Stimulated activated CD8-positive, alpha-beta memory T cell treated with anti-CD3 and anti-CD28 coated beads, Interleukin-7, amount 100 ng/mL, for 4 hours (primary cell): ENCODE measurements at places on chromosomes 5 and 9.

- no peak for DNase-seq
Observed at GRCh38 chr5:17069995-17070511, 134.0 kb upstream of the MYO10 start.

GRCh38 chr5:122078116-122079110, at the start of gene LOX:
LOX (minus strand) TSS chr5:122078259; CDS start chr5:122077985, 274 bp downstream.
- DNase-seq: no peak

- DNase-seq: no peak
Observed at GRCh38 chr5:166340039-166340438, 1951.4 kb upstream of the WWC1 start.

DNA sequence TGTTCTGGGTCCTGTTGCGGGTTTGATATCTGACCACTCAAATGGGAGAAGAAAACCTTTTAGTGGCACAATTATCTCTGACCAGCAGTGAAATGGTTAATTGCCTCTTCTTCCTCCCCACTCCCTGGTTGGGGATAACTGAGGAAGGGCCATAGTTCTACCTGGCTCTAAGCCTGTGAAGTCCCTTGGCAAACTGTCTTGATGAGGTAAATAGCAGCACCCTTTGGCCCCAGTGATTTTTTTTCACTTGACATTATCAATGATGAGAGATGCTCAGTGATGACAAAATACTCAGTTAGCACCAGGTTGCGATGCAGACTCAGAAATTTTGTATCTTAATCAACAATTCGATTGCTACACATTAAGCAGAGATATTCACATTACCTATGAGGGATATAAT, 515.7 kb downstream of the PSAT1 start:
- no peak for DNase-seq

GRCh38 chr5:129499208-129499852, 39.2 kb downstream of the ADAMTS19 start:
- no peak for DNase-seq

GRCh38 chr9:127382541-127382940, 14.4 kb upstream of the SLC2A8 start:
- no peak for DNase-seq

DNA sequence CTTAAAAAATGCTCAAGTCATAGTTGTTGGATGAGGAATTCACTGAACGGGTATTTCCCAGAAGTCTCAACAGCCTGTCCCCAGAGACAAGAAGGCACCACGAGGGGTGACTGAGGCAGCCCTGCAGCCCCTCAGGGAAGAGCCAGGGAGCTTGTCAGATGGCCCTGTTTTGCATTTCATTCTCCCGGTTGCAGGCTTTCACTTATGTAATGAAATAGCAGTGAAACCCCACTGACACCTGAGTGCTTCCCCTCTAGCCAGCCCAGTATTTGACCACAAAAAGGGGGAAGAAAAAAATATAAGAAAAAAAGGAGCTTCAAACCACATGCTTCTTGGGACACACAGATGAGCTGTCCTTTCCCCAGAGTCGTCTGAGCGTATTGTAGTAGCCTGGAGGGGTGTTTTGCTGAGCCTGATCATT, 75.3 kb upstream of the IL12B start:
- no peak for DNase-seq

DNA sequence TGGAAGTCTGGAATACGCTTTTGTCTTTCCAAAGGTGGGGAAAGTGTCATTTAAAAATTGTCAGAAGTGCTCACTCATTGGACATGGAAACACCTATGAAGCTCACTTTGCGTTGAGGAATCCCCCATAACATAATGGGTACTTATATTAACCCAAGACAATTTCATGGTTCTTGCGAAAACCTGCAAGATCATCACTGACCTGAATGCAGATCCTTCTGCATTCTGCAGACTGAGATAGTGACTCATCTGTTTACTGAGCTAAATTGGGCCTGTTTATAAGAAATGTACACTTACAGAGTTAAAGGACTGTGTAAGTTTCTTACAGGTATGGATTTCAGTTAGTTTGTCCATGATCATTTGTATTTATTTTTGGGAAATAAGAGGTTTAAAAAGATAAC, 153.0 kb downstream of the HMHB1 start:
- no peak for DNase-seq

DNA sequence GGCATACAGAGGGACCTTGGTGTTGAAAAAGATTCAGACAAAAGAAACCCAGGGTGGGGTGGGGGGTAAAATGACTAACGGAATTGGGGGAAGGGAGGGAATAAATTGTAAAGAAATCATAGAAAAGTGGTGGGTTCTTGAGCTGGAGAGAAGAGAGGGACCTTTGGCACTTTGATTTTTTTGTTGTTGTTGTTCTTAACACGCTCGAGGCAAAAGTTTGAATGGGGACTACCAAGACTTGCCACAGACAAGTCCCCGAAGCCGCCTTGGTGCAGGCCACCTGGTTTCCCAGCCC, 616 bp downstream of the VCAN start:
- no peak for DNase-seq

GRCh38 chr5:171639205-171639621, 146.4 kb upstream of the SMIM23 start:
- DNase-seq: no peak

DNA sequence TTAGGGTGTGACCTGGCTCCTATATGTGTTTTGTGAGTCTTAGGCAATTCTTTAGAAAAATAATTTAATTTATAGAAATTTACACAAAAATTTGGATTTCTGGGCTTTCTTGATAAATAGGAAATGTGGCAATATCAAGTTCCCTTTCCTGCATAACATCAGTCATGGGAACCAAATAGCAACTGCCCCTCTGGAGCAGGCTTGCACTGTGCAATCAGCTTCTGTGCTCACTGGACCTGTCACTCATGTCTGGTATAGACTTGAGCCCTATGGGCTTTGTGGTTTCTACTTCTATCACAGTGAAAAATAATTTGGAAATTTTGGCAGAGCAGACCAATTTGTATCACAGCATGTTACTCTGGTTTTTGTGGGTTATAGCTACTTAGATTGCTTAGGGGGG, 131.7 kb downstream of the ADGRV1 start:
- no peak for DNase-seq

GRCh38 chr9:93061791-93062763, 3.6 kb downstream of the SUSD3 start:
- no peak for DNase-seq

- no peak for DNase-seq
Observed at GRCh38 chr9:34929506-34930102, 28.5 kb upstream of the PHF24 start.

DNA sequence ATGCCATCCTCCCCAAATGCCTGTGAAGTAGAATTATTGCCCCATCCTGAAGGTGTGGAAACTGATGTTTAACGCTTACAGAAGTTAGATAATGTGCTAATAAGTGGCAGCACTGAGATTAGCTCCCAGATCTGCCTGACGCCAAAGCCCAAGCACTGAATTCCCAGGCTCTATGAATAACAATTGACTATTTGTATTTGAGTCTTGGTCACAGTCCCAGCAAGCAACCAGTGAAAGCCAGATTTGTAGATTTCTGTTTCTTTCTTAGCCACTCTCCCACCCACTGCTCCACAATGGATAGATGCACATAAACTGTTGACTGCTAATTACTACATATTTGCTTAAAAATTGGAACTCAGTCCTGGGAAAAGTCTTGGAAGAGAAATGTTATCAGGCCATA, 34.4 kb downstream of the FAM240B start:
- DNase-seq: no peak

DNA sequence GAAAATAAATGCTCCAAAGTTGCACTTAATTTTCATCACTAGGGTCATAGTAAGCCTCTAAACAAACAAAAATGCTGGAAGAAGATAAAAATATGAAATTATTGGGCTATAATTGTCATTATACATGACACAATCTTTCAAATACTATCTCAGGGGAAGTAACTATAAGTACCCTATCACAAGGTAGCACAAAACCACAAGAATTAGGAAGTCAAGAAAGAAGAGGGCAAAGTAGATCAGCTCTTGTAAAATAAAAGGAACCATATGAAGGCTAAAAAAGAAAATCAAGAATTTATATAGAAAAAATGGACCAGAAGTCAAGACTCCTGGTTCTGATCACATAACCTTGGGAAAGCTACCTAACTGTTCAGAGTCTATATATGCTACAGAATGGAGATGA, 48.1 kb downstream of the DIAPH1 start:
- no peak for DNase-seq

GRCh38 chr9:89885156-89885555, 280.3 kb downstream of the GADD45G start:
- DNase-seq: no peak

DNA sequence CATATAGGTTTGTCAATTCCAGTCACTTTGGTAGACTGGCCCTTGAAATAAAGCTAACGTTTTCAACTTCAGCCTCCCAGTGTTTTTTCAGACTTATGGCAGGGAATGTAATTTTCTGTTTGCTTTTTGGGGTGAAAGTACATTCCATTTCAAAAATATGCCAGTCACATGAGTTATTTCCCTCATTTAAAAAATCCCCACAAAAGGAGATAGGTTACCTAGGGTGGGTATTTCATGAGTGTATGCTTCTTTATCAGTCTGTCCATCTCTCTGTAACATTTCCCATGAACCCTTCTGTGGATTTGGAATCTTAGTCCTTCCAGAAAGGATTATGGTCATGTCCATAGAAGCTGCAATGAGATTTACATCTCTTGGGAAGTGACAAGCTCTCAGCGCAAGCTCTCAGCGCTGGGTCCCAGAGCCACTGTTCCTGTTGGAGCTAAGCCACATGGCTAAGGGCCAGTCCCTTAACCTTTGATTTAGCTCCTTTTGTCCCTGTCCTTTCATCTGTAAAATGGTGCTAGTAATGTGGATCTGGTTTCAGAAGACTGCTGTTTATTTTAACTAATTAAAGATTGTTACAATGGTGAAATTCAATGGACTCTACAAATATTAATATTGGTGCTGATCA, 294.9 kb downstream of the NR3C1 start:
- no peak for DNase-seq

GRCh38 chr5:98556712-98557111, 216.8 kb upstream of the RGMB start:
- DNase-seq: no peak

DNA sequence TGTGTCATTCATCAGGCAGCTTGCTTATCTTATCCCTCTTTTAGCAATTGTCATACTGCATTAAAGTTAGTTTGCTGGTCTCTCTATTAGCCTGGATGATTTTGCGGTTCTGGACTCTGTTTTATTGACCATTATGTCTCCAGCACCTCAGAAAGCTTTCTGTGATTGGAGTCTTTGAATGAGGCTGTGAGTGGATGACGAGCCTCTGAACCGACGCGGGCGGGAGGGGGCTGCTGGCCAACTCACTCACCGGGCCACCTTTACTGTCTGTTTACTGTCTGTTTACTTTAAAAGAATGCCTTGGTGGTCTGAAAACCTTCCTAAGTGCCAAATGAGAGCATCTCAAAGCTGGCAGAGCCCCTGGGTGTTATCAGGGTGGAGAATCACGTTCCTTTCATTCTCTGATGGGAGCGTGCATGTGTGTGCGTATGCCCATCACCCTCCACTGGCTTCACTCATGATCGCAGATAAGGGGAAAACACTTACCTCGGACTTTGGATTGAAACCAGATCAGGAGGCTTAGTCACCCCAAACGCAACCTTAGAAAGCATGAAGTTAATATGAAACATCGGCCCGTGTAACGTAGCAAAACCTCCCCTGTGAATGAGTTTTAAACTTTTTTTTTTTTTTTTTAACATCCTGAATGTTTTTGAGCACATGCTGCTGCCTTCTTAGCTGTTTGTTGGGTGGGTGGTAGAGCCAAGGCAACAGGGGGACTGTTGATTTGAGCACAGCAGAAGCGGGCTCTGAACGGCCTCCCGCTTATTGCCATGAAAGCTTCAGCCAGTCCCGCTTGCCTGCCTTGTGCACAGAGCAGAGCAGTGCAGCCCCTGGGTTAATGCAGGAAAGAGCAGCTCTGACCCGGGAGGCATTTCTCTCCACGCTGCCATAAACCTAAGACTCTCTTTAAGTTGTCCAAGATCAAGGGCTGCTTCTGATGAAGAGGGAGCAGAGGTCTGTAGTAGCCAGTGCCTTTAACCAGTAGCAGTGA, 173.6 kb downstream of the GADD45G start:
- DNase-seq: no peak

GRCh38 chr9:121818841-121819427, 167.5 kb downstream of the DAB2IP start:
- DNase-seq: no peak

DNA sequence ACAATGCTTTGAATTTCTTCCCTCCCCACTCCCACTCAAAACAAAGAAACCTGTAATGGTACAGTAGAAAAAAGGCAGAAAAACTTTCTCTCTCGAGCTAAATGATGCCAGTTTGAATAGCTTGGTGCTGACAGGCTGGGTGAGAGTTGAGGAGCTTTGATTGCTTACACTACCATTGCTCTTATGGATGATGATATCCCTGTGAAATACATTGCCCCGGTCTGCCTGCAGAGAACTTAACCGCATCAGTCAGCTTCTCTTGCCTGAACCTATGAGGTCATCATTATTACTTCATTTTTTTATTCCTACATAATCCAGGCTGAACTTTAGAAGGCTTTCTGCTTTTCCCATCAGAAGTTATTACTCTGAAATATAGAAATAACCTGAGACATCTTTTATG, 69.3 kb downstream of the ISL1 start:
- DNase-seq: no peak

DNA sequence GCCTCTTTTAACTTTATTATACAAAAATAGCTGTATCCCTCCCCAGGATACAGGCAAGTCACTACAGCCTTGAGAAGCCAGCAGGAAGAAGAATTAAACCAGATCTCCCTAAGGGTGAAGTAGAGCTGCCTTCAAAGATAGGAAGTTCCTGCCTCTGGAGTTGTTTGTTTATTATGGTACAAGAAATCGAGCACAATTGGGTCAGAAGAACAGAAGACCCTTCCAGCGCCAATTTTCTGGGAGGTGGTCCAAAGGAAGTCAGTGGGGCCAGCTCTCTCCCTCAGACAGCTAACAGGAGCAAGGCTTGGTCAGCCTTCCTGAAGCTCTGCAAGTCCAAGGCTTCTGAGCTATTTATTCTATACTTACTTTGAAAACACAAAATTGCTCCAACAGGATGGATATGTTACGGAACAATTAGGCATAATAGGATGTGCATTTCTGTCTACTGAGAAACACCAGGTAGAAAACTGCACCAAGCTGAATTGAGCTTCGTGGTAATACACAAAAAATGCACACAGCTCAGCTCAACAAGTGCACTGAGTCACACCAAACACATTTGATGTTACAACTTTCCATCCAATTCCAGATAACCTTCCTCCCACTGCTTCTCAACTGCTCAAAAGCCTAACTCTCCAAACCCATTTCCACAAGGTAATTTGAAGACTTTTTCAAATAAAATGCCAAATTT, 16.0 kb downstream of the SERINC5 start:
- no peak for DNase-seq
